Thyroid gland (tissue), 4 donors: ENCODE measurements at places on chromosomes 1 and 21. TPM values are rescaled to one million over a fixed set of nuclear protein-coding genes. Genes with fewer than 3 reads are reported as not detected.
A peak's percentile ranks its signal among the peaks of the same experiment; 100 is the strongest.

DNA sequence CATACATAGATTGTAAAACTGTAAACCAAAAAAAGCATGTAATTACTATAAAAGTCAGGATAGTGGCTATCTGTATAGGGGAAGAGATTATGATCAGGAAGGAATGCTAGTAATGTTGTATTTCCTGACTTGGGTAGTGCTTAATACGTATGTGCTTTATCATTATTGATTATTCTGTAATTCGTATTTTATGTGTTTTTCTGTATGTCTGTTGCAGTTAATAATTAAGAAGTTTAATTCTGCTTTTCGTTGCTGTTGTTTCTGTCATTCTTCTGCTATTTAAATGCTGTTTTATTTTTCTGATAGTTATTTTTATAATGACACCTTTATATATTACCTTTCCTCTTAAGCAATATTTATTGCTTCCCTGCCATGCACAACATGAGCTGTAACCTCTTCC, 29.3 kb upstream of the TRIM33 start:
- no peaks in the 10 kb centered on the region for H3K27me3 ChIP-seq
- no peak overlapping the region for H3K4me3 ChIP-seq
- no peak for DNase-seq
- no peaks in the 10 kb centered on the region for H3K36me3 ChIP-seq

ERICH3 gene
- not detected for total RNA-seq

DNA sequence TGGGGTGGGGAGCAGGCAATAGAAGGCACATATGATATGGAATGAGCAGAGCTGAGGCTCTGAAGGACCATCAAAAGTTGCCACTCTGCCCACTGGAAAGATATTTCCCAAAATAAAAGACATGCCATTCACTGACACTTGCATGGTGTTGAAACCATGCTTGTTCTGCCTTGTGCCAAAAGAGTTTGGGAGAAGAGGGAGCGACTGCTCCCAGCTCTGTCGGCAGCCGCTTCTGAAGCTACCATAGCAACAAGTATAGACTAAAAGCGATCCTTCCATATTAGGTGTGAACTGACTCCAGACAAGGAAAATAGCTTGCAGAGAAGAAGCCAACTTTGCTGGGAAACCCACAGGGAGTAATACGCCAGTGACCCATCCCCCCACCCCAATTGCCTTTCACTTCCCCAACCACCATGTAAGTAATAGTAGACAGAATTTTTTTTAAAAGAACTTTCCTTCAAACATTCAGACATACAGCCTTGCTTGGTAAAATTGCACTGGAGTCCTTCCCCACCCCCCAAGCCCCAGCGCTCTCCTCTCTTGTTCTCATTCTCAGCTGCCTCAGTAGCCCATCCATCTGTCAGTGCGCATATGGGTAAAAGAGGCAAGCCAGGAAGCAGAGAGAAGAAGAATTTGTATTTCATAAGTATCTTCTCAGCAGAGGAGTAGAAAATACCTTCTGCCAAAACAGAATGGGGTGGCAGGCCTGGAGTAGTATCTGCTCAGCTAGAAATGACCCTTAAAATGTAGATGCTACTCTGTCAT, 263.7 kb downstream of the OMA1 start:
- no peak for DNase-seq
- H3K4me3 ChIP-seq, result no peak overlapping the region
- H3K36me3 ChIP-seq, result no peaks in the 10 kb centered on the region
- H3K4me1 ChIP-seq, result no peaks in the 10 kb centered on the region

- no peaks in the 10 kb centered on the region for H3K4me1 ChIP-seq
- no peak overlapping the region for H3K4me3 ChIP-seq
Measured at GRCh38 chr1:172002725-172003345, 161.5 kb downstream of the DNM3 start.

GRCh38 chr1:116231752-116232151, 120.6 kb downstream of the MAB21L3 start:
- no peak overlapping the region for H3K4me3 ChIP-seq
- DNase-seq, result no peak
- no peaks in the 10 kb centered on the region for H3K36me3 ChIP-seq
- no peak overlapping the region for H3K27ac ChIP-seq
- H3K4me1 ChIP-seq, result peaks cover 29% of the 10 kb centered on the region
- no peaks in the 10 kb centered on the region for H3K27me3 ChIP-seq

DNA sequence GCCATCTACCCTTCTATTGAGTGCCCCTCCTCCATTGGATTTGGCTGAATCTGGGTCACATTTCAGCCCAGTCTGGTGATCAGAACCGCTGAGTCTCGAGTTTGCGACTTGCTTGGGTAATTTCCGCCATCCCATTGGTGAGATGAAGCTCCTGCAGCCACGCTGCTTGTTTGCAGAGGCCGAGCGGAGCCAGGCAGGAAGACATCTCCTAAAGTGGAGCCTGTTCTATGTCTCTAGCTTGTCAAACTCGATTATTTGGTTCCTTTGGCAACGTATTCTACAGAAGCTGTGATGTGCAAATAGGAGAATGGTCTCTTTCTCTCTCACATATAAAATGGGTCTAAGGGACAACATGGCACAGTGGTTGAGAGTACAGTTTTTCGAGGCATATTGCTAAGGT, 206.8 kb upstream of the PLXNA2 start:
- no peak overlapping the region for H3K4me3 ChIP-seq
- H3K27me3 ChIP-seq, result no peaks in the 10 kb centered on the region
- H3K36me3 ChIP-seq, result no peaks in the 10 kb centered on the region
- DNase-seq, result no peak

DNA sequence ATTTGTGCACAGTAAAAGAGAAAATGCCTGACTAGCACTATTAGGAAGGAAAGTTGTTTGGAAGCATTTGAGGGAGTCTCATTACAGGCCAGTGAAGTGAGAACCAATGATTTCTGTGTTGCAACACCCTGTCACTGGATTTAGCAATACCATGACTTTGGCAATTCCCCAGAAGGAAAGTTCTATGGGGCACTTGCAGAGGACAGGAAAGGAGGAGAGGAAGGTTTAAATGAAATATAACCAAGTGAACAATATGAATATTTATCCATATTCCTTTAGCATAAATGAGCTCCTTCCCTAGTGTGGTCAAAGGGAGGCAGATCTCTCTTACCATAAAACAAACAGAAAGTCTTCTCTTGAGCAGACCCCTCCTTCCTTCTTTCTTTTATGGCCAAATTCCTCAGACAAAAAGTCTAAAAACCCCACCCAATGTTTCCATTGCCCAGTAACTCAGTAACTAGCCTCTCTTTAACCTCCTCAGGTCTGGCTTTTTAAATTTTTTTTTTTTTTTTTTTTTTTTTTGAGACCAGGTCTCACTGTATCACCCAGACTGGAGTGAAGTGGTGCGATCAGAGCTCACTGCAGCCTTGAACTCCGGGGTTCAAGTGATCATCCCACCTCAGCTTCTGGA, 5.5 kb downstream of the TLR5 start:
- no peak overlapping the region for H3K27ac ChIP-seq
- H3K4me3 ChIP-seq, result no peak overlapping the region
- peaks cover 11% of the 10 kb centered on the region for H3K4me1 ChIP-seq
- DNase-seq, result no peak
- no peaks in the 10 kb centered on the region for H3K36me3 ChIP-seq

- H3K4me1 ChIP-seq, result peaks cover 4% of the 10 kb centered on the region
- no peaks in the 10 kb centered on the region for H3K27me3 ChIP-seq
- no peaks in the 10 kb centered on the region for H3K36me3 ChIP-seq
- DNase-seq, result peak; percentile 46
- peak overlapping the region; percentile 10 for H3K27ac ChIP-seq
- H3K4me3 ChIP-seq, result no peak overlapping the region
Measured at GRCh38 chr1:31871703-31872102, 55.9 kb upstream of the SPOCD1 start.

PRAMEF18 gene
- total RNA-seq, result not detected

DNA sequence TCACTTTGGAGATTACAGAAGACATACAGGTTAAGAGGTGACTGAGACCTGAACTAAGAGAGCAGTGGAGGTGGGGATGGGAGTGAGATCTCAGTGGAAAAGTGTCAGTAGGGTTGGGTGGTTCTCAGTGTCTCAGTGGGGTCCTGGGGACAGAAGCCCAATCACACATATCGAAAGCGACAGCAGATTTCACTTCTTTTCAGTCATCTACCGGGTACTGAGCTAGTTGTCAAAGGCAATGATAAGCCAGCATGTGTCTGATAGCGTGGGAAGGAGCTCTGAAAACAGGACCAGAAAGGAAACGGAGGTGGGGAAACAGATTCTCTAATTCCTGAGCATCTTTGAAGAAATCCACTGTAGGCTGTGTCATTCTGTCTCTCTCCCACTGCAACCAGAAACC, 59.5 kb downstream of the RHOU start:
- H3K27ac ChIP-seq, result no peak overlapping the region
- no peaks in the 10 kb centered on the region for H3K36me3 ChIP-seq
- no peaks in the 10 kb centered on the region for H3K27me3 ChIP-seq
- no peak overlapping the region for H3K4me3 ChIP-seq

- H3K4me3 ChIP-seq, result no peak overlapping the region
- H3K4me1 ChIP-seq, result no peaks in the 10 kb centered on the region
Measured at GRCh38 chr1:96990136-96990535, 268.6 kb downstream of the PTBP2 start.

DNA sequence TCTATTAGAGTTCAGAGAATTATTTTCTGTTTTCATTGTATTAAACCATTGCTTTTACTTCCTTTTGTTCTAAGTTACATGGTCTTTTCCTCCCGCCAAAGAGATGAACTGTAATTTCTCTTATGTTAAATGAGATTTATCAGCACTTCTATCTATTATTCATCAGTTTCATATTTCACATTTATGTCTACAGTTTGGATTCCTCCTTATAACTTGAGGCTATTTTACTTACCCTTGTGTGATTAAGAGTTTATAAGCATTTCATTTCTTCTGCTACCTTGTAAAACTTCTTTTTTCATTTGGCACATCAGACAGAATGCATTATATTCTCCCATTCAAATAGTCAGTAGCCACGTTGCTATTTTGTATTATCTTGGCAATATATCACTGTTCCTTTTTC, 248.2 kb downstream of the PLA2G4A start:
- no peaks in the 10 kb centered on the region for H3K4me1 ChIP-seq
- H3K36me3 ChIP-seq, result no peaks in the 10 kb centered on the region
- no peaks in the 10 kb centered on the region for H3K27me3 ChIP-seq
- H3K4me3 ChIP-seq, result no peak overlapping the region

DNA sequence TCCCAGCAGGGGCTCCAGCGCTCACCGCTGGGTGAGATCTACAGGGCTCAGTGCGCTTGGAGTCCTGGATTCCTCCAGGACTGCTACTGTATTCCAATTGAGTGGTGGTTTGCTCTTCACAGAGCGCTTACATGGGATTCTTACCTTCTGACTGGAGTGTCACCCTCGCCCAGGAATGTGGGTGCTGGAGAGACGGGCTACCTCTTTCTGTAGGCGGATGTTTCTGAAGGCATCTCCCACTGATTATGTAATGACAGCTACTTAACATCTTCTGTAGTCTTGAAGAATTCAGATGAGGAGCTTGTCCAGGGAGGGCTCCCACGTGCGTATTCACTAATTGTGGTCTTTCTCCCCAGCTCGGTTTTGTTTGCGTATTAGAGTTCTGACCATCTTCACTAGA, 154.2 kb downstream of the DYRK1A start:
- no peak overlapping the region for H3K27ac ChIP-seq
- H3K36me3 ChIP-seq, result peaks cover 3% of the 10 kb centered on the region
- no peaks in the 10 kb centered on the region for H3K27me3 ChIP-seq
- DNase-seq, result no peak
- H3K4me1 ChIP-seq, result no peaks in the 10 kb centered on the region
- no peak overlapping the region for H3K4me3 ChIP-seq

DNA sequence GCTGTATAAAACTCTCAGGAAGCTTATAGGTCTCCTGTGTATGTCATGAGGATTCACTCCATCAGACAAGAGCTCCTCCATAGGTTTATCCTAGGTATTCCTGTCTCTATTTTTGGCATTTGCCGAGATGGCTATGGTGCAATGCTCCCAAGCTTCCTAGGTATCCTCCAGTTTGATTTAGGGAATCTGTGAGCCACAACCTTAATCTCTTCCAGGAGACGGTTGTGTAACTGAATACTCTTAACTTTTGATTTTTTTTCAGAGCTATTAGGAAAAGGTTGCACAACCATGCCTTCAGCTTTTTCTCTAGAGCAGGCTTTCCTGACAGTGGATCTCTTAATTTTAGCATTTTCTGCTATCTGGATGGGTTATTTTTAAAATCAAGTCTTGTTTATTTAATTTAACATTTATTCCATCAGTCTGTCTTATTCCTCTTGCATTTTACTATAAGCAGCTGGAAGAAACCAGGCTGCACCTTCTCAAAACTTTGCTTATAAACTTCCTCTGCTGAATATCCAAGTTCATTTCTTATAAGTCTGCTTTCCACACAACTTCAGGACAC, 69.4 kb upstream of the BACE2 start:
- no peaks in the 10 kb centered on the region for H3K27me3 ChIP-seq
- no peak overlapping the region for H3K27ac ChIP-seq
- H3K4me1 ChIP-seq, result no peaks in the 10 kb centered on the region
- H3K36me3 ChIP-seq, result no peaks in the 10 kb centered on the region

ESRRG gene
- 16.0 TPM for total RNA-seq

AMY1C gene
- 1.1 TPM for total RNA-seq

- no peaks in the 10 kb centered on the region for H3K4me1 ChIP-seq
- H3K27ac ChIP-seq, result no peak overlapping the region
- H3K27me3 ChIP-seq, result no peaks in the 10 kb centered on the region
- no peak for DNase-seq
- no peak overlapping the region for H3K4me3 ChIP-seq
- no peaks in the 10 kb centered on the region for H3K36me3 ChIP-seq
Measured at GRCh38 chr1:30023339-30024022, 699.9 kb downstream of the MATN1 start.

- H3K4me3 ChIP-seq, result no peak overlapping the region
- DNase-seq, result no peak
- H3K27me3 ChIP-seq, result no peaks in the 10 kb centered on the region
- no peaks in the 10 kb centered on the region for H3K36me3 ChIP-seq
Measured at GRCh38 chr1:39196244-39197215, 8.0 kb upstream of the MACF1 start.

- no peak overlapping the region for H3K27ac ChIP-seq
- DNase-seq, result no peak
- peaks cover 8% of the 10 kb centered on the region for H3K4me1 ChIP-seq
- no peak overlapping the region for H3K4me3 ChIP-seq
- H3K36me3 ChIP-seq, result no peaks in the 10 kb centered on the region
- no peaks in the 10 kb centered on the region for H3K27me3 ChIP-seq
Measured at GRCh38 chr1:151537112-151537511, 3.0 kb upstream of the TUFT1 start.

TMEM167B gene
- total RNA-seq, result 46.5 TPM

AGO3 gene
- total RNA-seq, result 21.2 TPM

GRCh38 chr1:30359539-30360220, 363.7 kb downstream of the MATN1 start:
- H3K27ac ChIP-seq, result no peak overlapping the region
- DNase-seq, result no peak
- H3K4me3 ChIP-seq, result no peak overlapping the region
- H3K27me3 ChIP-seq, result no peaks in the 10 kb centered on the region

GRCh38 chr21:31594726-31595125, 64.8 kb upstream of the SOD1 start:
- H3K4me3 ChIP-seq, result no peak overlapping the region
- no peaks in the 10 kb centered on the region for H3K4me1 ChIP-seq
- no peak for DNase-seq
- H3K36me3 ChIP-seq, result no peaks in the 10 kb centered on the region
- H3K27ac ChIP-seq, result no peak overlapping the region
